Stimulated activated CD8-positive, alpha-beta memory T cell treated with anti-CD3 and anti-CD28 coated beads, Interleukin-15, amount 100 ng/mL, for 24 hours (primary cell): ENCODE measurements at places on chromosomes 2 and 18.

DNA sequence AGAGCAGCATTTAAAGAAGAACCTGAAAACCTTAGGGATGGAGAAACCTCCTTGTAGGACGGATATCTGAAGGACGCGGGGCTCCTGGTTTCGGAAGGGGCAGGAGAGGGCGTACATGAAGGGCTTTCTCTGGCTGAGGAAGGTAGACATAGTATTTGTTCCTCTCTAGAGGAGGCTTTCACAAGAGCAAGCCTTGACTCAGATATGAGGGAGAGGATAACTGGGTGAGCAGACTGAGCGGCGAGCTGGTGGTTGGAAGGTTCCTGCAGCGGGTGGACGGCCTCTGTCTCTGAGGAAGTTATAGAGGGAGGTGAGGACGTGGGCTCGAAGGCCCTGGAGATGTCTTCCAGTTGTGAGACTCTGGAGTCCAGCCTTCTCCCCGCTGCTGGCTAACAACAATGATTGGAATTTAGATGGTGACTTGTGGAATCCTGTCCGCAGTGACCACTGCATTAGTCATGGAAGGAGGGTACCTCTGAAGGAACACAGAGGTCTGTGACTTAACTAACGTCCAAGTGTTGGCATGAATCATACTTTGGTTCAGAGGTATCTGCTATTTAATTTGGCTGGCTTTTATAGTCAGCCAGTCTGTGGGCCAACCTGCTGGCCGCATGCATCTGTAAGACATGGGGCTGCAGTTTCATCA is 80.9 kb downstream of the ASAP2 start:
- DNase-seq, result no peak

GRCh38 chr2:98308532-98308931 is 37.7 kb upstream of the CNGA3 start:
- DNase-seq, result no peak

DNA sequence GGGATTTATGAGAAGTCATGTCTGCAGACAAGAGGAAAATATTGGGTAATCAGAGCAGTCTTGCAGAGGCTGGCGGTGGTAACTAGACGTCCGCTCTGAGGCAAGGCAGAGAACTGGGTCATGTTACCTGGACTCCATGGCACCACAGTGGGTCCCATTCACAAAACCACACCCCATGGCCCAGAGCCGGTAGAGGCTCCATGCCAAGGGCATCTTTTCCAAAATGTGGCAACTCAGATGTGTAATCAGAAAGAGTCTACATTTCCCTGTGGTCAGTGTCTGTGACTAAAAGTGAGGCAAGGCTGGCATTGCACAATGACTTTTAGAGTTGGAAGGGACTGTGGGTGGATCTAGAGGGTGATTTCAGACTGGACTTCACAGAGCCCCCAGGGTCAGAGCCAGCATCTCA is 113.1 kb downstream of the MREG start:
- DNase-seq, result no peak

DNA sequence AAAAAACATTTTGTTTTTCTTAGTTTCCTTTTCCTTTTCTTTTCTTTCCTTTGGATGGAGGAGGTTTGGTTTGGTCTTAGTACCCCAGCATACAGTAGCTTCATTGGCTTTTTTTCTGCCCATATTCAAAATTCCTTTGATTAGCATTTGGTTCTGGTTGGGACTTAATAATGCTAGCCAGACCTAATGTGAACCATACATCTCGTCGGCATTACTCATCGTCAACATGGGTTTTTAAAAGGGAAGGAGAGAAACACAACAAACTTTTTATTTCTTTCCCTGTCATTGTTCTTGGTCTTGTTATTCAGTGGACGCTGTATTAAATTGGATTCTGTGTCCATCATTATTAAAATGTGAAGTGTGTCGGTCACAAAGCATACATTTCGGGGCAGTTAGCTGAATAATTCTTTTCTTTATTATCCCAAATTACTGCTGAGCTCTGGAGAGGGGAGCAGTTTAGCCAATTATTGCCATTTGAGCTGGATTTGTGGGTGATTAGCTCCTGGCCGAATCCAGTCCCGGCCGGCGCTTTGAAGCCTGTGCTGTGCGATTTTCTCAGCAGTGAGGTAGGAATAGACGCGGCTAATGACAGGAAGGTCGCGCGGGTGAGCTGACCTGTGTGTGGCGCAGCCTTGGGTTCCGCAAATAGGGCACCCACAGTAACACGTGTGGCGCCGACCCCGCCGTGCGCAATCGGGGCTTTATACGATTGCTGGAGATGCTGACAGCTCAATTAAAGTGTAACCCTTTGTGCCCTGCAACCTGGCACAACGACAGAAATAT is 303.3 kb downstream of the GBX2 start:
- DNase-seq, result no peak

GRCh38 chr2:29423061-29423666 is 307.9 kb downstream of the CLIP4 start:
- DNase-seq, result no peak

DNA sequence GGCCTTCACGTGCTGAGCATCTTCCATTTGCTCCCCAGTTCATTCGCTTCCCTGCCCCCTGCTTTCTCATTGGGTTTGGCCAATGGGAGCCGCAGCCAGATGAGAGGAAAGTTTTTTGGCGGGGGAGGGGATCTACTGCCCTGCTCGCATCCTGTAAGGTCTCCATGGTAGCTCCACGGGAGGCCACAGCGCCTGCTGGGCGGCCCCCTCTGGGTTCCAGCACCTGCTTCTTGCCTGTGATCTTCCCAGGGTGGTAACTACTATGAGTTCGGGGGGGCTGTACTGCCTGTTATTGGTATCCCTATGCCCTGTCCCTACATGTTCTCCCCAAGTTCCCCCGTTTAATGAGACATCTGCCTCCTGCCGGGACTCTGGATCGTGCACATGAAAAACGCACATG is 57.2 kb downstream of the INPP5D start:
- no peak for DNase-seq

DNA sequence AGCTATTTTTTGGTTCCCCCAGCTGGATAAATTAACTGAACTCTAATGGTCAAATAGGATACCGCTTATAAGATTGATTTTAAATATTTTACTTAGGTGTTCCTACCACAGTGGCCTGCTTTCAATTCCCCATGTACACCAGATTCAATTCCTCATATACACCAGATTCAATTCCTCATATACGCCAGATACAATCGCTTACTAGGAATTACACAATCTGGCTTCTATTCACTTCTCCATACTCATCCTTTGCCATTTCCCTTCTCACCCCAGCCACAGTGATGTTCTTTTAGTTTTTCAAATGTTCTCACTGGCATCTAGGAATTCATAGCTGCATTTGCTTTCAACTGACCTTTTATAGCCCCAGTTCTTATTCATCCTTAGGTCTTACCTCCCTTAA is 66.5 kb downstream of the SLC40A1 start:
- no peak for DNase-seq

DNA sequence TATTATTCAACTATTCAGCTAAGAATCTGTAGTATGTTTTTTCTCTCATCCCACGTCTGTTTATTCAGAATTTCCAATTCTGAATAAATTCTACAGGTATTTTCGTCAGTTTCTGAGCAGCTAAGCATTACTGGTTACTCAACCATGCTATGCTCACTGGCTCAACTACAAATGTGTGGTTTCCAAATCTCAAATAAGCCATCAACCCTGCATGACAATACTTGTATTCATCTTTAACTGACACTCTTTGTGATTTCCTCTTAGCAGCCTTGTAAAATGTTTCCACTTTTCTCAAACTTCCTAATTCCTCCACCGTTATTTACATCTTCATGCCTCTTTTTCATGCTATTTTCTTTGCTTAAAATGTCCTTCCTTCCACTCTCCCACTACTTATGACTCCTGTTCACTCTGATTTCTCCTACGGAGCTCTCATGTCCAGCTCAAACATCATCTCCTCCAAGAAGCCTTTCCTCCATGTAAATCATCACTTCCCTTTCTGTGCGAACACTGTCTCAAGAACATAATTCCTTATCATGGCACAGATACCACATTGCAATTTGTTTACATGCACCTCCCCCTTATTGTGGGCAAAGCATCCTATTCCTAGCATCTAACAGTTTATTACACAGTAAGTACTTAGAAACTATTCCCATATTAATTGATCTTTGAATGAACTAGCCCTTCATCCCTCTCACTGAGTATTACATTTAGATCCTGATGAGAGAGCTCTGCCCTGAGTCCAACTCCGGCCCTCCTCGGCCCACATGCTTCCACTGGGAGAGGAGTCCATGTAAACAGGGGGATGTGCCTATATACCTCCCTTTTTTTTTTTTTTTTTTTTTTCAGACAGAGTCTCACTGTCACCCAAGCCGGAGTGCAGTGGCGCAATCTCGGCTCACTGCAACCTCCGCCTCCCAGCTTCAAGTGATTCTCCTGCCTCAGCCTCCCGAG is 10.5 kb downstream of the CCDC88A start:
- no peak for DNase-seq

DNA sequence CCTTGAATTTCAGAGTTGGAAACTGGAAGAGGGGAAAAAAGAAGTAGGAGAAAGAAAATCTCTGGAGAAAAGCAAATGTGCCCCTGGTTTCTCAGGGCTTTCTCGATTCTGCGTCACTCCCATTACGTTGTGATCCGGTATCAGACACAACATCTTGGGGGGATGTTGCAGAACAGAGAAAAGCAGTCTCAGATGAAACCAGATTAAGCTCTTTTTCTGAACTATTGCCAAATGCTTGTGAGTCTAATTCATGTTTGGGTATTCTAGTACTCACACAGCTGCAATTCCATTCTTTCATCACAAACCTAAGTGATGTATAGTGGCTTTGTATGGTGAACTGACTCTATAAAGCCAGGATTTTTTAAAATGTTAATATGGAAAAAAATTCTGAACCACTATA is 233.2 kb downstream of the TCF4 start:
- DNase-seq, result no peak

DNA sequence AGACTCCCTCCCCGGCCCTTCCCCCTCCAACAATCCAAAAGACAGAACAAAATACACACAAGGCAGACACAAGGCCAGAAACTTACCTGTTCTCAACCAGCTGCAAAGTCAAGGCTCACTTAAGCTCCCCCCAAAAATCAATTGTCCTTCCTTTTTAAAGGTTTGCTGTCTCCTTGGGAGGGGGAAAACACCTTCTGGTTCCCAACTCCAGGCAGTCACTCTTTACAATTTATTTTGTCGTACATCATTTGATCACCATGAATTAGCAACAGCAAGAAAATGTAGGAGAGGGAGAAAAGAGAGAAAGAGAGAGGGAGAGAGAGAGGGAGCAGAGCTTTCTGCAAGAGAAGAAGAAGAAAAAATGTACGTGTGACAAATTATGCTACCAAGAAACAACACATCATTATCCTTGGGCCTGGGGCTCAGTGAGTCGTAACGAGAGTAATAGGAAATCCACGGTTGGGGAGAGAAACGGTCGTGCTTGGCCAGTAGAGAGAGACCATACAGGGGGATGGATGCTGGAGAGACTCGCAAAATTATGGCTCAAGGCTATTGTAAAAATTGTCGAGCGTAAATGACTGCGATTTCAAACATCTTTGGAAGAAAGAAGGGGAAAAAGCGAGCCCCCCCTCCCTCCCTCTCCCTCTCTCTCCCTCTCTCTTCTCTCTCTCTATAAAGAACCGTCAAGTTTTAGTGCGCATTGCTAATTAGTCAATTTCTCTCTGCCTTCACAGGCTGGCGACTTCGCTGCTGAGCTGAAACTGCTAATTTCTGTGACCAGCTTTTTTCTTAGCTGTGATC is at the start of gene KLHL14:
Gene KLHL14, minus strand, starts transcription at position 443 of the 801 bp plus-strand sequence. CDS start 2,432 bp downstream, outside the sequence.
- no peak for DNase-seq

DNA sequence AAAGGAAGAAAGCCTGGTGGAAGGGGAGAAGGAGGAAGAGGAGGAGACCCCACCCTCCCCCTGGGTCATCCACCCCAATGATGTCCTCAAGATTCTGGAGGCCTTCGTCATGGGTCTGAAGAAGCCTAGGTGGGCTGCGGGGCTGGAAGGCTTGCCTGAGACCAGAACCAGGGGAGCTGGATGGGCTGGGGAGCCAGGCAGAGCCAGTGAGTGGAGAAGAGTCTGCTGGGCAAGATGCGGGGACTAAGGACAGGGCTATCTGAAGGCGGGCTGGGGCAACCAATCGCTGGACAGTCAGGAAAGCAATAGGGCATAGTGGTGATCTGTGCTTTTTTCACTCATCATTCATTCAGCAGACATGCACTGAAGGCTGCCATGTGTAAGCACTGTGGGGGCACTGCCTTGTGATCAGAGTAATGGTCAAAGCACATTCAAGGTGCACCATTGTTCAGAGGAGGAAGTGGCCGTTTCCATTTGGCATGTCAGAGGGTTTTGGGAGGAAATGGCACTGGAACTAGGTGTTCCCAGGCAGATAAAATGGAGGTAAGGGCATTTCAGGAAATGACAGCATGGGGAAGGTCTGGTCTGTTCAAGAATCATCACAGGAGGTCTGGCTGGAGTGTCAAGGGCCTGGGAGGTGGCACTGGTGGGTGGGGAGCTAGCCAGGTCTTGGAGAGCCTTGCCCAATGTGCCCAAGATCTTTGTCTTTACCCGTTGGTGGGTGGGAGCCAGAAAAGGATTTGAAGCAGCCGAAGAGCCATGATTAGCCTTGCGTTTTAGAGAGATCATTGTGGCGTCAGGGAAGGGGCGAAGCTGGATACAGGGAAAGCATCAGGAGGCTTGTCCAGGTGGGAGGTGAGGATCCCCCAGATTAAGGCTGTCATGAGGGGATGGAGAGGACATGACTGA is 24.2 kb downstream of the OTOF start:
- DNase-seq, result no peak

GRCh38 chr18:57326718-57327323 is 25.5 kb upstream of the ST8SIA3 start:
- DNase-seq, result no peak

GRCh38 chr2:190938771-190939335 is 58.2 kb downstream of the GLS start:
- DNase-seq, result no peak

DNA sequence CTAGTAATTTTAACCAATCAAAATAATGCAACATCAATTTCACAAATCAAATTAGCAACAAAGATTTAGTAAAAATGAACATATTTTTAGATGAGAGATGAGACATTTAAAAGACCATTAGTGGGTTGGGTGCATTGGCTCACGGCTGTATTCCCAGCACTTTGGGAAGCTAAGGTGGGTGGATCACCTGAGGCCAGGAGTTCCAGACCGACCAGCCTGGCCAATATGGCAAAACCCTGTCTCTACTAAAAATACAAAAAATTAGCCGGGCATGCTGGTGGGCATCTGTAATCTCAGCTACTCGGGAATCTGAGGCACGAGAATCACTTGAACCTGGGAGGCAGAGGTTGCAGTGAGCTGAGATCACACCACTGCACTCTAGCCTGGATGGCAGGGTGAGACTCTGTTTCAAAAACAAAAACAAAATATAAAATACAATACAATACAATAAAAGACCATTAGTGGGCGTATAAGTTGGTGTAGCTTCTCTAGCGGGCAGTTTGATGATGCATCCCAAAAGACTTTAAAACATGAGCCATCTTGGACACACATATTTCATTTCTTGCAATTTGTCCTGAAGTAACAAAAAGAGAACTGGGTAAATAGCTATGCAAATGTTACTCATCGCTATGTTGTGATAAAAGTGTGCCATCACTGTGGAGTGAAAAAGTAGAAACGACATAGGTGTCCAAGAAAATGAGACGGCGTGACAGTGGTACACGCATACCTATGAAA is 101.8 kb downstream of the COL6A3 start:
- no peak for DNase-seq

- DNase-seq, result no peak
Observed at GRCh38 chr2:71330585-71331330, 824 bp upstream of the ZNF638 start.

GRCh38 chr2:168224346-168224745 is 23.0 kb downstream of the STK39 start:
- no peak for DNase-seq

GRCh38 chr2:160224060-160224459 is 24.0 kb upstream of the ITGB6 start:
- DNase-seq, result no peak
